ENCODE measurements at places on chromosomes 11 and 22.

DNA sequence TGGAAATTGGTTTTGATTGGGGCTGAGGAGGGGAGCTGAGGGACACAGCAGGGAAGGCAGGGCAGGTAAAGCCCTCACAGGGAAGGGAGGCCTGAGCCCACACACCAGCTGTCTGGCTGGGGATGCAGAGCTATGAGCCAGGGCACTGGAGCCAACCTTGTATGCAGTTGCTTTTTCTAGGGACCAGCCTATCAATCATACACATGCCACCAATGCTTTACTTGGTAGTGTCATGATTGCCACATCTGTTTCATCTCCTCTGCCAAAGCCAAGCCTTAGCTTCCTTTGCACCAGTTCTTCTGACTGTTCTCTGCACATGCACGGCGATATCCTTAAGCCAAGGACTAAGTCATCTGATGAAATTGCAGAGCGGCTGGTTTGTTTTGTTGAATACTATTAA lies 207.1 kb upstream of the PLET1 start:
- DNase-seq, result no peak

- DNase-seq, result no peak
Measured at GRCh38 chr11:112162761-112163546, 940 bp downstream of the IL18 start.

- DNase-seq, result no peak
Measured at GRCh38 chr11:114077482-114078305, 18.2 kb downstream of the ZBTB16 start.

DNA sequence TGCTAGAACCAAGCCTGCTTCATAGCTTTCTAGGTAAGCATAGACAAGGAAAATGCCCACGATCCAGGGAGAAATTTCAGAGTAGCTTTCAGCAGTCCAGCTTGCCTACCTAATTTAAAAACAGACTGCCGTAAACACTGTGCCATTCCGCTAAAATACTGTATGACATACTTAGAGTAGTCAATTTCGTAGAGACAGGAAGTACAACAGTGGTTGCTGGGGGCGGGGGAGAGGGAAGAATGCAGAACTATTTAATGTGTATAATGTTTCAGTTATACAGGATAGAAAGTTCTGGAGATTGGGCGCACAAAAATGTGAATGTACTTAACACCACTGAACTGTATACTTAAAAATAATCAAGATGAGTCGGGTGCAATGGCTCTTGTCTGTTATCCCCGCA lies 56.7 kb downstream of the C11orf58 start:
- DNase-seq, result no peak

DNA sequence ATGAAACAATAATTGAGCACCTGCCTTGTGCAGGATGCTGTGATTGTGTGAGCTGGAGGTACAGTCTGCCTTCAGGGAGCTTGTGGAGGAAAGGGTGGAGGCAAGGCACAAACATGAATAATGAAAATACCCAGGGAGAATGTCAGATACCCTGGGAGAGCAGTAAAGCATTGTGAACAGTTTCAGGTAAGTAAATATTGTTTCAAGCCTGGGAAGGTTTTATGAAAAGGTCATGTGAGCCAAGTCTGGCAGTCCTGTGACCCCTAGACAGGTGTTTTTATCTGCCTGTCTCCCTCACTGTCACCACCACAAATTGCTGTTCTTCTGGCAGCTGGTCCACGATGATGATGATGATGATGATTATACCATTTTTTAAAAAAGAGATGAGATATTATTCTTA lies 32.0 kb downstream of the SPECC1L start:
- no peak for DNase-seq

GRCh38 chr22:49513358-49513851 lies 314.3 kb downstream of the BRD1 start:
- DNase-seq, result no peak

- no peak for DNase-seq
Measured at GRCh38 chr11:6438979-6439571, 1.7 kb downstream of the HPX start.

GRCh38 chr11:124075841-124076651 lies 34.9 kb upstream of the OR10G7 start:
- DNase-seq, result peak; percentile 58

GRCh38 chr22:37816543-37817180 lies 6.5 kb upstream of the GALR3 start:
- no peak for DNase-seq

DNA sequence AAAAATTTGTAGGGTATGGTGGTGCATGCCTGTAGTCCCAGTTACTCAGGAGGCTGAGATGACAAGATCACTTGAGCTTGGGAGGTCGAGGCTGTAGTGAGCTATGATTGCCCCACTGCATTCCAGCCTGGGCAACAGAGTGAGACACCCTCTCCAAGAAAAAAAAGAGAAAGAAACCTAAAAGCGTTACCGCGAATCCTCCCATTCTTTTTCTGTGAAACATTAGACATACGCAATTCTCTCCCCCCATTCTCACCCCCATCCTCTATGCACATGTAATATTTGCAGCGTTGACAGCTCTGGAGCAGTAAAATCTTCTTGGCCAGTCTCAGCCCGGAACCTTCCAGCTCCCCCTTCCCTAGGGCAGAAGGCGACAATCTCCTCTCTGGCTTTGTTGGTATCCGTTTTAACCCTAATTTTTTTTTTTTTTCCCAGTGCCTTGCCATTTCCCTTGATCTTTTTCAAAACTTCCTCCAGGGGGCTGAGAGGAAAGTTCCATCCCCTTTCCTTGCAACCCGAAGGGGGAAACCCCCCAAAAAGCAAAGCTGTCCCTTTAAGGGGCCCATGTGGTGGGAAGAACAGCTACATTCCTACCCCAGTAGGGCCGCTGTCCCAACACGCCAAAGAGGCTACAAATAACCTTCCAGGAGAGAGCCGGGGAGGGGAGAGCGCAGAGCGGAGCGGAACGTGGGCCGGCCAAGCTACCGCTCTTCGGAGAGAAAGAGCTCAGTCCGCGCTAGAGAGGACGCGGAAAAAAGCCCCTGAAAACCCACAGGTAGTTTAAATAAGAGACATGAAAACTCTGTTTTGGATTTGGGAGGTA lies 1.9 kb downstream of the LRP4 start:
- no peak for DNase-seq

- no peak for DNase-seq
Measured at GRCh38 chr11:1039481-1040427, 3.2 kb upstream of the MUC6 start.

- DNase-seq, result no peak
Measured at GRCh38 chr11:112292188-112292587, 31.5 kb upstream of the PLET1 start.

DNA sequence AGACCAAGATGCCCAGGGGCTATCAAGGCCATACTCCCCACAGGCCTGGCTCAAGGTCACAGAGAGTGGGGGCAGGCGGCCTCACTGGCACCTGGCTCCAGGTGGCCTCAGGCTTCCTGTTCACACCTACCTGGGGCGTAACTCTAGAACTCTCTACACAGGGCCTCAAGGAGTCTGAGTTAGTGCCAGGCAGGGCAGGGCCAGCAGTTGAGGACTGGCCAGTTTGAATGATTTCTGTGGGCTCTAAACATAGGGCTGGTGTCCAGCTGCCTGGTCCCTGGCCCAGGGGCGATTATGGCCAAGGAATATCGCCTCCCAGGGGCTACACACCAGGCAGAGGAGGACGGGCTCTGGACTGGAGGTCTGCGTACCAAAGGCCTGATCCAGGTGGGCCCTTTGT lies 79.2 kb downstream of the WNT7B start:
- no peak for DNase-seq

- no peak for DNase-seq
Measured at GRCh38 chr11:125075900-125076317, 12.8 kb downstream of the SLC37A2 start.

- no peak for DNase-seq
Measured at GRCh38 chr22:19928207-19928606, 13.4 kb upstream of the COMT start.

- DNase-seq, result no peak
Measured at GRCh38 chr11:114566276-114566675, 6.6 kb upstream of the NXPE1 start.

DNA sequence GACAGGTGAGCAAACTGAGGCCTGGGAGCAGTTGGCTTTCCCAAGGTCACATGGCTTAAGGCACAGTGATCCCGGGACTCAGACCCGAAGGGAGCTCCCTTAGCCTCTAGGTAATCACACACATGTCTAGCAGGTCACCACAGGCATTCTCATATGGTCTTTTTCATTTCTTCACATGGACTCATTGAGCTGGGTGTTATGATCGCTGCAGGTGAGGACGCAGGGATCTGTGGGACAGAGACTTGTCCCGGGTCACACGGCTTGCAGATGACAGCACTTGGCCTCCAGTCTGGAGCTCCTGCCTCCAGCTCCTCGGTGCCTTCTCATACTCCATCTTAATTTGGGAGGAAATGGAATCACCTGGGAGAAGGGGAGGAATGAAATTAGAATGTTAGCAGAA lies 23.6 kb upstream of the CACNG2 start:
- no peak for DNase-seq

- no peak for DNase-seq
Measured at GRCh38 chr22:43260331-43261231, 73.6 kb upstream of the TTLL12 start.

DNA sequence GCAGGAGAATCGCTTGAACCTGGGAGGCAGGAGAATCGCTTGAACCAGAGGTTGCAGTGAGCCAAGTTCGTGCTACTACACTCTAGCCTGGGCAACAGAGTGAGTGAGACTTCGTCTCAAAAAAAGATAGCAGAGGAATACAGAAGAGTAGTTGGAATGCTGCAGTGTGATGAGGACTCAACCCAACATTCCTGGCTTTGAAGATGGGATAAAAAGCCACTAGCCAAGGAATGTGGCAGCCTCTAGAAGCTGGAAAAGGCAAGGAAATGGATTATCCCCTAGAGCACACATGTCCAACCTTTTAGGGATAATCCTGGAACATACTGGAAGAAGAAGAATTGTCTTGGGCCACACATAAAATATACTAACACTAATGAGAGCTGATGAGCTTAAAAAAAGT lies 13.9 kb downstream of the SLC25A17 start:
- DNase-seq, result no peak

DNA sequence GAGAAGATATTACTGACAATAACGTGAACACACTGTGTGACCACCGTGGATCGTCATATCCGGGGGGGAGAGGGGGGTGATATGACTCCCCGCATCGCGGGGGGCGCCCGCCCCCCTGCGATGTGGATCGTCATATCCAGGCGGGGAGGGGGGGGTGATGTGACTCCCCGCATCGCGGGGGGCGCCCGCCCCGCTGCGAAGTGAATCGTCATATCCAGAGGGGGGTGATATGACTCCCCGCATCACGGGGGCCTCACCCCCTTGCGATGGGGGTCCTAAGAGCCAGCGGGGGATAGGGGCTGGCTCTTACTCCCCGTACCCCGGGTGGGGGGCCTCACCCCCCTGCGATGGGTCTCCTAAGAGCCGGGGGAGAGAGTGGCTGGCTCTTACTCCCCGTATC lies 19.9 kb downstream of the UNC93B1 start:
- DNase-seq, result no peak

- DNase-seq, result no peak
Measured at GRCh38 chr11:121889931-121890330, 226.1 kb downstream of the BLID start.

GRCh38 chr22:26463101-26463661 lies 20.4 kb downstream of the HPS4 start:
- DNase-seq, result no peak

GRCh38 chr11:8075119-8075726 lies 5.8 kb upstream of the TUB start:
- DNase-seq, result no peak

DNA sequence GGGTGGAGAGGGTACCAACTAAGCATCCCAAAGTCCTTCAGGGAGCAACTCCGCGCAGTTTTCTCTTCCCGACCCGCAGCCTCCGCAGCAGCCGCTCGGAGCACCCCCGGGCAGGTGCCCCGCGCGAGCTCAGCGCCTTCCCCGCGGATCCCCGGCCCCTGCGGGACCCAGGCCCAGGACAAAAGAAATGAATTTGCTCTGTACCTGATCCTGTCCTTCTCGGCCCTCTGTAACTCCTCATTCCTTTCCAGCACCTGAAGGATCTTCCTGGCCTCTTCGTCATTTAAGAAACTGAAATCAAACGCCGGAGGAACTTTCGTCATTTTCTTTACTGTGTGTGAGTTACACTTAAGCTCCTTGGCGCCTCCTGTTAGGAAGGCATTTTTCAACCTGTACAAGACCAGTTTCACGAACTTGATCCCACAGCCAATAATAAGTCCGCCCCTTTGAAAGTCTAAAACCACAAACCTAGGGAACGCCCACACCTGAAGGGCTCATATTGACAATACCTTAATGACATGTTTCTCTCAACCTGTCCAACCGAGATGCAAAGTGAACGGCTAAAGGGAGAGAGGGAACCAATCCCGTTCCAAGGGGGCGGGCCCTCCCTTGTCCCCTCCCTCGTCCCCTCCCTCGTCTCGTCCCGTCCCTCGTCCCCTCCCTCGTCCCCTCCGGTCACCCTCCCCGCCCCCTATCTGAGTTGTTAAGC lies at the start of gene EXPH5:
Gene EXPH5, minus strand, starts transcription at position 555 of the 709 bp plus-strand sequence. Its CDS starts 232 bp downstream, at position 323.
- DNase-seq, result peak; percentile 86

- no peak for DNase-seq
Measured at GRCh38 chr11:133522344-133522743, 10.0 kb downstream of the OPCML start.

GRCh38 chr22:27220339-27220738 lies 563.0 kb downstream of the MIAT start:
- DNase-seq, result no peak

GRCh38 chr11:65863889-65864705 lies 3.9 kb downstream of the MUS81 start:
- no peak for DNase-seq

- DNase-seq, result no peak
Measured at GRCh38 chr22:35642305-35642741, 5.9 kb upstream of the APOL6 start.

GRCh38 chr22:44382116-44383038 lies 69.6 kb upstream of the SHISAL1 start:
- DNase-seq, result no peak

- peak; percentile 32 for DNase-seq
Measured at GRCh38 chr22:44574640-44575380, 76.8 kb upstream of the RTL6 start.

- DNase-seq, result no peak
Measured at GRCh38 chr11:19519353-19519752, 193.3 kb upstream of the NAV2 start.

DNA sequence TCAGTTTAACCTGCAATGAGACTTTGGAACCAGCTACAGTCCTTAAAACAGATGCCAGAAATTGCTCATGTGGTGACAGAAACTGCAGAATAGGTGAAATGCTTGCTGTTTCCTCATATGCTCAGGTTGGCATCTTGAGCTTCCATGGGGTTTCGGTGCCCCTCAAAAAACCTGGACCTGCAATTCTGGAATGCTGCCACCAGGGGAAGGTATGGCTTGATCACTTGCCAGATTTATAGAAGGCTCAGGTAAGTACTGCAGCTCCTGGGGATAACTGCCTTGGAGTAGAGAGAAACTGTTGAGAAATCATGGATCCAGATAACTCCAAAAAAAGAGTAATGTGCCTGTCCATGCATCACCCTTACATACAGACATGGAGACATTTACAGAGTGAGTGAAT lies 113.0 kb downstream of the CTTN start:
- no peak for DNase-seq

GRCh38 chr11:19966441-19966840 lies 193.8 kb downstream of the DBX1 start:
- DNase-seq, result no peak

All from sciatic nerve (tissue), 2 donors.